ENCODE measurements at places on chromosomes 5 and 9.

GRCh38 chr9:90044263-90044662, 439.5 kb downstream of the GADD45G start:
- DNase-seq = no peak

GRCh38 chr9:135573124-135573523, 11.6 kb downstream of the PAEP start:
- DNase-seq = no peak

- DNase-seq = no peak
Measured at GRCh38 chr5:80034962-80035821, at the start of gene THBS4. TSS of gene THBS4 (plus strand) at chr5:80035348. CDS start at chr5:80035538, 190 bp downstream.

GRCh38 chr9:5044160-5044559, 59.1 kb downstream of the JAK2 start:
- no peak for DNase-seq

DNA sequence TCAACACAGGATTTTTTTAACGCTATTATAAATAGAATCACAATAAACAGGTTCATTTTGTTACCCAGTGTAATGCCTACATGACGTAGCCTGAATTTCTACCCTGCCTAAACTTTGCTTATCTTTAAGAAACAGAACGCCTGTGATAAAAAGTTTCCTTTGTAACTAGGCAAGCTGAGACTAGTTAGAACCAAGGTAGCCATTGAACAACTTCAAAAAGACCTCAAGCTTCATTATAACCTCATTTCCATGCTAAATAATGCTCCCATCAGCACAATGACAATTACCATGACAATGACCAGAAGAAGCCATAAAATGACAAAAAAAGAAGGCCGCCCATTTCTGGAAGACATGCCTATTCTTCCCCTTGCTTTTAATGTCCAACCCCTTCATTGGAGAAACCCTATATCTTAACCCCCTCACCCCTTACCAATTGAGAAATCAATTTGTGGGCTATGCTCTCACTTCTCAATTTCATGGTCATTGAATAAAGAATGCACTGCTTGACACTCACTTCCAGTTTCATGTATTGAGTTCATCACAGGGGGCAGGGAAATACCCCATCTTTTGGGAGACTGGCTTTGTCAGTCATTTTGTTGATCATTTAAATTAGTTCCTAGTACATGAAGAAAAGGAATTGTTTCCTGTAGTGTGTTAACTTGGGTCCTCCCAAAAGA, 276.8 kb downstream of the MCTP1 start:
- no peak for DNase-seq

DNA sequence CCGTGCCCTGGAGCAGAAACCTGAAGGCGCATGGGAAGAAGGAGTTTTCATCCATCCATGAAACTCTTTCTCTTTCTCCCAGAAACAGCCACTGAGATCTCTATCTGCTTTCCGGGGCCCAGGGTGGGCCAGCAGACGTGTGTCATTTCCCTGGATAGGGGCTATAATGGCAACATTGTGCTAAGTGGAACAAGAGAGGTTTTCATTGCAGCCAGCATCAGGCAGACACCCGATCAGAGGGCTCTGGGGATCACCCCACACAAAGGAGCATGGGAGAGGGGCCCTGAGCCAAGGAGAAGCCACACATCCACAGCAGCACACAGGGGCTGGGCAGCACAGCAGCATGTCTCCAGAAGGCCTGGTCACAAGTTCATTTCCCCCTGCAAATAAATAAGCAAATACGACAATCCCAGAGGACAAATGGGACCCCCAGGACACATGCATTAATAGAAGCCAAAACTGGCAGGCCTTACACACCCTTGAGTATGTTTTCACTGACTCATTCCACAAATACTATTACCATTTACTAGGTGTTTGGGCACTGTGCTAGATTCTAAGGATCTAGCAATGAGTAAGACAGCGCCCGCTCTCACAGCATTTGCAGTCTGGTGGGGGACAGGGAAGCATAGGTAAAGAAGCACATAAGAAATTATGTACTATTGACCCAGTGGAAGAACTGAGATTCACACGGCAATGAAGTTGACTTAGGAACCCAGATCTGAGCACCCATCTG, 4.3 kb upstream of the AFAP1L1 start:
- no peak for DNase-seq

DNA sequence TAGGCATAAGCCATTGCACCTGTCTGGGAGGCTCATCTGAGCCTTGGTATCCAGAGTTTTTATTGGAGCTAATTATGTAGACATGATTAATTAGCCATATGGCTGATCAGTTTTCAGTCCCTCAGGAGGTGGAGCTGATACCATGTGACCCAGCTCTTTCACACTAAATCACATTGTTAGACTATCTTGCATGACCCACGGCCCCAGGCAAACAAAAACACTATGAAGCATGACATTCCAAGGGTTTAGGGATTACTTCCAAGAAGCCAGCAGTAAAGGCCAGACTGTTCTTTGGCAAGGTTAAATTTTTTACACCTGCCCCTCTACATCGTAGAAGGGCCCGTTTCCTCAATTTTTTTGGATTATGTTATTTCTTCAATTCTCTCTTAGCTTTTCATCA, 5.0 kb upstream of the C5orf24 start:
- DNase-seq = no peak

GRCh38 chr5:108736855-108737254, 10.8 kb upstream of the FER start:
- no peak for DNase-seq

GRCh38 chr5:101338226-101338625, 435.1 kb upstream of the ST8SIA4 start:
- DNase-seq = no peak

DNA sequence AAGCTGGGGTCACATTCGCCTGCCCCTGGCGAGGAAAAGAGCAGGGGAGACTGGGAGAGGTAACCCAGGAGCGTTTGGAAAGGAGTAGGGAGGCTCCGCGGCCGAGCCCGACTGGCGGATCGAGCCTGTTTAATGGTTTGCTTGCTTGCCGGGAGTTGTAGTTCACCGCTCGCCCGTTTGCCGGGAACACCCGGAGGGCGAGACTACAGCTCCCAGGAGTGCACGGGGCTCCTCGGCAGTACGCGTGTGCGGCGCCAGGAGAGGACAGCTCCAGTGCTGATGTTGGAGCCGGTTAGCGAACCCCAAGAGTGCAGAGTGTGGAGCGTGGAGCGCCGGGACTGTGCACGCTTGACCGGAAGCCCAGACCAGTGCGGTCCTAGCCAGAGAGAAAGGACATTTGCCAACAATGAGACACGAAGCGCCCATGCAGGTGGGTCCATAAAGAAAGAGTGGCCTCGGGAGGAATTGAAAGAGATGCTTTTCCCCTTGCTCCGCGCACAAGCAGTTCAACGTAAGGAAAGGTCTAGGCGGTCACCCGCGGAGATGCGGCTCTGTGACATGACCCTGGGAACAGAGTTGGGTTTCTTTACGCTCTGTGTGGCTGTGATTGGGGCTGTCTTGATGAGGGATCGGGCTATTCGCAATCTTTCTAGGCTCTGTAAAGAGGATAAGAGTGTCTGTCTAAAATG, at the start of gene RAB3C:
TSS of gene RAB3C (plus strand) at position 273 of the 689 bp plus-strand sequence. CDS start at position 407, 134 bp downstream.
- DNase-seq = peak; percentile 91

- DNase-seq = peak; percentile 12
Measured at GRCh38 chr5:75461679-75462078, 49.8 kb downstream of the CERT1 start.

DNA sequence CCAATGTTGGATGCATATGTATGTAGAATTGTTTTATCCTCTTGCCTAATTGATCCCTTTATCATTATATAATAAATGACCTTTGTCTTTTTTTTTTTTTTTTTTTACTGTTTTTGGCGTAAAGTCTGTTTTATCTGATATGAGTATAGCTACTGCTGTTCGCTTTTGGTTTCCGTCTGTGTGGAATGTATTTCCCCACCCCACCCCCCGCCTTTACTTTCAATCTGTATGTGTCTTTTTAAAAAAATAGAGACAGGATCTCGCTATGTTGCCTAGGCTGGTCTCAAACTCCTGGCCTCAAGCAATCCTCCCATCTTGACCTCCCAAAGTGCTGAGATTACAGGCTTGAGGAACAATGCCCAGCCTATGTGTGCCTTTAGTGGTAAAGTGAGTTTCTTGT, 11.3 kb downstream of the AHRR start:
- DNase-seq = no peak

DNA sequence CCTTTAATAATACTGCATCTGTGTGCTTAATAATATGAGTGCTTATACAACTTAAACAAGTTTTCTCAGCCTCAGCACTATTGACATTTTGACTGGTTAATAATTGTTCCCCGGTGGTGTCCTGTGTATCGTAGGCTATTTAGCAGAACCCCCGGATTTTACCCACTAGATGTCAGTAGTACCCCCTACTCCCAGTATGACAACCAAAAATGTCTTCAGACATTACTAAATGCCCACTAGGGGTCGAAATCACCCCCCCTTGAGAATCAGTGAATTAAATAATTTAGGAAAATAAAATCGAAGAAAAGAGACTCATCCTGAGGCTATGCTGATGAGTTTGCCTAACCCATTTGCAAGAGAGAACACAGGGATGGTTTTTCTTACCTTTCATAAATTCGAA, 166.3 kb downstream of the ATP10B start:
- DNase-seq = no peak

DNA sequence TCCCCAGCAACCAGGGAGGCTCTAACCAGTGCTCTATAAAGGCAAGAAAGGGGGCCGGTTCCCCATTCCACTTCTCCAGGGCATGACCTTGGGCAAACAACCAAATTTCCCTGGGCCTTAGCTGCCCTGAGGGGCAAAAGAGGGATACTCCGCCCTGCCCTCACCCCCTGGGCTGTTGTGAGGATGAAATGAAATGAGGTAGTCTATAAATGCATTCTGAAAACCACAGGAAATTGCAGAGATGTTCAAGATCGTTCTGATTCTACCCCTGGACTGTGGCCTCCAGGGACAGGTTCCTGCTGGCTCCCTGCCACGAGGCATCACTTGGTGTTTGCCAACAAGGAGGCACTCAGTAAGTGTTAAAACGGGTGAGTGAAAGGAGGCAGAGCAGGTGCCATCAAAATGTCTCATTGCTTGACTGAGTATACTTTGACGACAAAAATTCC, 5.7 kb downstream of the RAPGEF1 start:
- peak; percentile 33 for DNase-seq

GRCh38 chr9:85743275-85744128, 1.7 kb upstream of the AGTPBP1 start:
- DNase-seq = peak; percentile 90

GRCh38 chr9:297104-297972, 82.7 kb downstream of the DOCK8 start:
- peak; percentile 80 for DNase-seq

DNA sequence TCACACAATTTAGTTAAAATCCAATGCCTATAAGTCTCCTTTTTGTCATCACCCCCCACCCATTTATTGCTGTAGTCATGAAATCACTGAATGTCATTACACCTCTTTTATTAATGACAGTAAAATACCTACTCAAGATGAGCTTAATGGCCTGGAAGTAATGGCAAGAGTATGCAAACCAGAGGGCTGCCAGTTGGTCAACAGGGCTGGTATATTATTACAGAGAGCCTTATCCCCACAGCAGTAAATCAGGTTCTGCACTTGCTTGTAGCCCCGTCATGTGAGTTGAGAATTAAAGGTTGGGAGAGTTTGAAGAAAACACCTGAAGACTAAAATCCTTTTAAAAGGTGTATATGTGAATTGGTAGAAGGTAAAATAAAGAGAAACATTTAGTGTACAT, 372.4 kb downstream of the MAT2B start:
- DNase-seq = no peak

DNA sequence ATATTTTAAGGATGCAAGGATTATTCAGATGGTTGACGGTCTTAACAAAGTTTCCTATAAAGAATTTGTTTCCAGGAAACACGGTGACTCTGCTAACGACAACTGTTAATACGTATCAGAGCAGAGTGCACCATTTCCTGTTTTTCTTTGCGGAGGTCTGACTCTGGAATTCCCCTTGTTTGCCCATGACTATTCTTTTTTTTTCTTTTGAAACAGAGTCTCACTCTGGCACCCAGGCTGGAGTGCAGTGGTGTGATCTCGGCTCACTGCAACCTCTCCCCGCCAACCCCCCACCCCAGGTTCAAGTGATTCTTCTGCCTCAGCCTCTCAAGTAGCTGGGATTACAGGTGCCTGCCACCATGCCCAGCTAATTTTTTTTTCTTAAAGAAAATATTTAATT, 115.9 kb downstream of the CDC42SE2 start:
- DNase-seq = no peak

- DNase-seq = peak; percentile 53
Measured at GRCh38 chr5:68405026-68405684, 189.6 kb downstream of the PIK3R1 start.

DNA sequence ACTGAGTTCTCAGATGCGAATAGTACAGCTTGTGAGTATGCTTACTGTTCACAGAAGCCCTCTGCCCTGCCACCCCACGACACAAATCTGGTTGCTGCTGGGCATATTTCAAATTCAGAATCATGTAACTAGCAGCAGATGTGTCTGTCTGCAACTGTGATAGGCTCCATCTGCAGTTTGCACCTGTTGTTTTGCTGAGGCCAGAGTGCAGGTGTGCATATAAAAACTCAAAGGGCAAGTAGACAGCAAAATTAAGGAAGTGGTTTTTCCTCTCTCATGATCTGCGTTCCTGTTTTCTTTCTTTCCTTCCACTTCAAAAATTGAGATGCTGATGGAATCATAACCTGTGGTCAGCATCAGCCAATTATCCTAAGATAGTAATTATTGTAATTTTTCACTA, 1000.5 kb downstream of the PTPRD start:
- DNase-seq = no peak

GRCh38 chr9:117121316-117121715, 293.5 kb downstream of the ASTN2 start:
- DNase-seq = no peak

DNA sequence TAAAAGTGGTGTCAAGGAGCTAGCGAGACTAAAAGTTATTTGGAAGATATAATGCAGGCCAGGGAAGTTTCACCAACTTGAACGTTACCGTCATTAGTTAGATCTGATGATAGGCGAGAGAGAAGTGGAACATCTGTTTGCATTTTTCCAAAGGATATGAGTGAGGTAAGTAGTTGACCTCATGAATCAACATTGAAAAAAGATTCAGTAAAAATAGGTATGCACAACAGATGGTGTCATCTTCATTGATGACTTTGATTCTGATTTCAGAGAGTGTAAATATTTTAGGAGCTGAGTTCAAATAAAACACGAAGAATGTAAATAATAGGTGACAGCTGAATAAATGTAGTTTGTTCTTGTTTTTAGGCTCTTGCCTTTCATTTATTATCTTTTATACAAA, 998.9 kb upstream of the CDH6 start:
- no peak for DNase-seq

DNA sequence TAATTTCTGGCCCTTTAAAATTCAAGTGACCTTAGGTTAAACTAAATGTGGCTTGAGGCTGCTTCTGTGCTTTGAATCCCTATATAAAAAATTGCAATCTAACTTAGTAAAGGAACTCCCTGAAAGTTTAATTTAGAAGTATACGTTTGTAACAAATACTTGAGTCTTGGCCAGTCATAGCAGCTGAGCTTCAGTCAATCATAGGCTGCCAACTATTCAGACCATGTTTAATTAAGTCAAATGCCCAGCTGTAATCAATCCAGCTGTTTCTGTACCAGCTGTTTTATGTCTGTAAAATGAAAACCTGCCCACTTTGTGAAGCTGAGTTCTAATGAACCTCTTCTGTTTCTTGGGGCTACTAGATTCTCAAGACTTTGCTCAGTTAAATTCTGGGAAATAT, 760.1 kb downstream of the MAT2B start:
- no peak for DNase-seq

- peak; percentile 86 for DNase-seq
Measured at GRCh38 chr5:169300468-169301385, at the start of gene SLIT3. TSS of gene SLIT3 (minus strand) at chr5:169301139. CDS start at chr5:169300709, 430 bp downstream.

- no peak for DNase-seq
Measured at GRCh38 chr5:44495280-44495679, 106.1 kb upstream of the FGF10 start.

GRCh38 chr9:76213751-76214150, 180.5 kb downstream of the RFK start:
- DNase-seq = no peak
